IPS-NIHi11 (cell line): ENCODE measurements at places on chromosomes 16 and 17.

- DNase-seq = peak; percentile 83
These were observed 58.3 kb downstream of the SPACA3 start for GRCh38 chr17:33049781-33050414.

- peak; percentile 50 for DNase-seq
These were observed 22.9 kb downstream of the MARVELD3 start for GRCh38 chr16:71648921-71649320.

GRCh38 chr17:78903101-78903779 is at the start of gene CEP295NL:
TSS of gene CEP295NL (minus strand) at chr17:78903201. CDS start at chr17:78901828, 1,373 bp downstream.
- peak; percentile 86 for DNase-seq

DNA sequence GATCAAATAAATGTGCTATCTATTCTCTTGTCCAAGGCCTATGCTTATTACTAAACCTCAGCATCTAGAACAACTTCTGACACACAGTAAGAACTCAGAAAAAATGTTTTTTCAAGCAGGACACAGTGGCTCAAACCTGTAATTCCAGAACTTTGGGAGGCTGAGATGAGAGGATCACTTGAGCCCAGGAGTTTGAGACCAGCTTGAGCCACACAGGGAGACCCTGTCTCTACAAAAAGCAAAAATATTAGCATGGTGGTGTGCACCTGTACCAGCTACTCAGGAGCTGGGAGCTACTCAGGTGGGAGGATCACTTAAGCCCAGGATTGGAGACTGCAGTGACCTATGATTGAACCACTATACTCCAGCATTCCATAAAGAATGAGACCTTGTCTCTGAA is 32.5 kb downstream of the USP32 start:
- no peak for DNase-seq

- peak; percentile 31 for DNase-seq
These were observed 28.1 kb downstream of the VWA3A start for GRCh38 chr16:22120440-22120839.

- DNase-seq = no peak
These were observed 2.3 kb downstream of the SLC5A11 start for GRCh38 chr16:24848065-24848464.

DNA sequence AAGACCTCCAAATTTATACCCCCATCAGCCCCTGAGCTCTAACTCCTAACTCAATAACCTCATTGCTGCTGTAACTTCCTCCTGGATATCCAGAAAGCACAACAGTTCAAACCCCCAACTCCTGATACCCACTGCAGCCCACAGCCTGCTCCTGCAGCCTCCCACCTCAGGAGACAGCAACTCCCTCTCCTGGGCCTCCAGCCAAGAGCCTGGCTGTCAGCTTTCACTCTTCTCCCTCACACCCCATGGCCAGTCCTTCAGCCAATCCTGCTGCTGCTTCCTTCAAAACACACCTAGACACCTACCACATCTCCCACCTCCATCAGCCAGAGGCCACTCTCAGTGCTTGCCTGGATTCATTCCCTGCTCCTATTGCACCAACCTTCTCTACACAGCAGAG is 5.4 kb downstream of the GINS2 start:
- no peak for DNase-seq

GRCh38 chr17:45302649-45303173 is 14.1 kb downstream of the MAP3K14 start:
- DNase-seq = no peak

DNA sequence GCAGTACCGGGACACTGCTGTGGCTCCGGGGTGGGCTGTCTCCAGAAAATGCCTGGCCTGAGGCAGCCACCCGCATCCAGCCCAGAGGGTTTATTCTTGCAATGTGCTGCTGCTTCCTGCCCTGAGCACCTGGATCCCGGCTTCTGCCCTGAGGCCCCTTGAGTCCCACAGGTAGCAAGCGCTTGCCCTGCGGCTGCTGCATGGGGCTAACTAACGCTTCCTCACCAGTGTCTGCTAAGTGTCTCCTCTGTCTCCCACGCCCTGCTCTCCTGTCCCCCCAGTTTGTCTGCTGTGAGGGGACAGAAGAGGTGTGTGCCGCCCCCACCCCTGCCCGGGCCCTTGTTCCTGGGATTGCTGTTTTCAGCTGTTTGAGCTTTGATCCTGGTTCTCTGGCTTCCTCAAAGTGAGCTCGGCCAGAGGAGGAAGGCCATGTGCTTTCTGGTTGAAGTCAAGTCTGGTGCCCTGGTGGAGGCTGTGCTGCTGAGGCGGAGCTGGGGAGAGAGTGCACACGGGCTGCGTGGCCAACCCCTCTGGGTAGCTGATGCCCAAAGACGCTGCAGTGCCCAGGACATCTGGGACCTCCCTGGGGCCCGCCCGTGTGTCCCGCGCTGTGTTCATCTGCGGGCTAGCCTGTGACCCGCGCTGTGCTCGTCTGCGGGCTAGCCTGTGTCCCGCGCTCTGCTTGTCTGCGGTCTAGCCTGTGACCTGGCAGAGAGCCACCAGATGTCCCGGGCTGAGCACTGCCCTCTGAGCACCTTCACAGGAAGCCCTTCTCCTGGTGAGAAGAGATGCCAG is 12.9 kb downstream of the STH start:
- no peak for DNase-seq

GRCh38 chr17:2924211-2924610 is 128.0 kb downstream of the RAP1GAP2 start:
- DNase-seq = peak; percentile 44

DNA sequence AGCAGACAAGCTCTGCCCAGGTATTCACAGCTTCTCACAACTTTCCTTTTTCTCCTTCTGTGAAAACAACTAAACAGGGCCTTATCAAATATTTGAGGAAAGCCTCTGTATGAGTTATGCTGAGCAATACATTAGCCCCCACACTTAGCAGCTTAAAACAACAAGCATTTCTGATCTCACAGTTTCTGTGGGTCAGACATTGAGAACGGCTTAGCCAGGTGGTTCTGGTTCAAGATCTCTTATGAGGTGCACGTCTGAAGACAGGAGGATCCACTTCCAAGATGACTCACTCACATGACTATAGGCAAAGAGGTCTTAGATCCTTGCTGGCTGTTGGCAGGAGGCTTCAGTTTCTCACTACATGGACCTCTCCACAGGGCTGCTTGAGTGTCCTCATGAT is 181.4 kb upstream of the WSCD1 start:
- no peak for DNase-seq

DNA sequence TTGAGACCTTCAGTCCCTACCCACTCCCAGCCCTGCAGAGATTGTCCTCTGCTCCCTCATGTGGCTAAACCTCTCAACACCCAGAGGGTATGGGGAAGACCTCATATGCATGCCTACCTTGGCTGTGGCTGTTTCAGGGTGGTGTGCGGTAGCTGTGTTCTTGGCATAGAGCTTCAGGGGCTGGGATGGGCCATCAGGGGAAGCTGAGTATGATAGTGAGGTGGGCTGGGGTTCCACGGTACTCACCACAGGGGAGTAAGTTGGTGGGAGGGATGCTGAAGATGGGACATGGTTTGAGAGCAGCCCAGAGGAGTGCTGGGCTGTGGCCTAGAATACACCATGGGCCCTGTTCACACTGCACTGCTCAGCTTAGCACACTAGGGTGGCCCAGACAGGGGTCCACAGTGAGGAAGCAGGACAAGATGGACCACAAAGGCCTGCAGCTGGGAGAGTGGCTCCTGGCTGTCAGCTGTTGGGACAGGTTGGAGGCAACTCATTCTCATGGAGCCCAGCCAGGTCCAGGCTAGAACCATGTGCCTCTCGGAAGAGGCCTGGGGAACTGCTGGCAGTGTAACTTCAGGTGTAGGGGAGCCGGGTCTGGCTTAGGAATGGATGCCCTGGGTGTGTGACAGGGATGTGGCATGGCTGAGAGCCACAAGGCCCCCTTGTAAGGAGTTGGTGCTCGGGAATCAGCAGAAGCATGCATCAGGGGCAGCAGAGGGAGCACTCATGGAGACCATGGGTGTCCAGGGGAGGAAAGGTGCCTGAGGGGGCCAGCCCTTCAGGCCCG is 3.1 kb downstream of the MFAP4 start:
- no peak for DNase-seq

- DNase-seq = no peak
These were observed 82.2 kb downstream of the MYO1D start for GRCh38 chr17:32794533-32795246.

DNA sequence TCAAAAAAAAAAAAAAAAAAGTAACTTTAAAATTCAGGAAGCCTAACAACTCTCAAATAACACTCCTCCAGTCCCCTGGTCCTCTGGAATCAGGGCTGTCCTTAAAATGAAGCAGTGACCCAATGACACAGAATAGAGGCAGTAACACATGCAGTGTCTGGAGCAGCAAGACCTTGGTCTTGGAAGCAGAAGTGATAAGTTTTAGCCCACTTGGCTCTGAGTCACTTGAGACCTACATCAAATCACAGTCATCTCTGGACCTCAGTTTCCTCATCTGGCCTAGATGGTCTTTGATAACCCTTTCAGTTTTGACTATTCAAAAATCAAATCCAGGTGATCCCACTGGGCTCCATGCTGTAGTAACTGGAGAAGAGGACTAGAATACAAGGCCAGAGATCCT is 39.0 kb downstream of the LYRM1 start:
- no peak for DNase-seq

DNA sequence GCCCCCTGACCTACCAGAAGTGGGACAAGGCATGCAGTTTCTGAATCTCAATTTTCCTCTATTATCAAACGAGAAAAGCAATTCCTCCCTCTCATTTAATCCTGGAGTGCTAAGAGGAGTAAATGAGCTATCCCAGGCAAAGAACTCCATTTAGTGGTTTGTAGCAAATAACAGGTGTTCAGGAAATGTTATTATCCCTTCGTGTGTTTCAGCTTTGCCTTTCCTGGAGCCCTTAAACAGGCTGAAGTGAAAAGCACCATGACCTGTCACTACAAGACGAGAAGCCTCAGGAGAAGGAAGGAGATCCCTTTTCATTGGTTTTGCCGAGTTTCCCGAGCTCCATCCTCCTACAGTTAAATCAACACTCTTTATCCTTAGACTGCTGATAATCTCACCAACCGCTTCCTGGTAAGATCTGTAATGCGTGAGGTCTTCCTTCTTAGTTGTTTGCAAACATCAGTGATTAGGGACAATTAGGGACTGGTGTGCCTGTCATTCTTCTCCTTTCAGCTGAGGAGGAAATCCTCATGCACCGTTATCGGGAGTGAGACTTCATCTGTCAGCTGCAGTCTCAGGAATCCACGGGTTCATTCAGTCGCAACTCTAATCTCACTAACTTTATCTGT is 30.8 kb upstream of the MYOCD start:
- no peak for DNase-seq

DNA sequence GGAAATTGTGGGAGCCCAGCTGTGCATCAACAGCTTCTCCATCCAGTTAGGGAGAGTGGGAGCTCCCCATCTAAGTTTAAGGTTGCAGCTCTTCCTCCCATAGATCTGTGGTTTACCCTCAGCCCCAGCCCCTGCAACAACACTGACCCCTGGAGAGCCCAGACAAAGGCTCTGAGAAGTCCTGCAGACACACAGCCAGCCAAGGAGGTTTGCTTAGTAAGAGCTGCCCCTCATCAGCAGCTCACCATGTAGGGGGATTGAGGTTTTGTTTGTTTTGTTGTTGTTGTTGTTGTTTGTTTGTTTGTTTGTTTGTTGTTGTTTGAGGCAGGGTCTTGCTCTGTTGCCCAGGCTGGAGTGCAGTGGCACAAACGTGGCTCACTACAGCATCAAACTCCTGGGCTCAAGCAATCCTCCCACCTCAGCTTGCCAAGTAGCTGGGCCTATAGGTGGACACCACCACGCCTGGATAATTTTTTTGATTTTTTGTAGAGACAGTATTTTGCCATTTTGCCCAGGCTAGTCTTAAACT is 138.6 kb downstream of the CLEC16A start:
- DNase-seq = no peak

- no peak for DNase-seq
These were observed 58.2 kb downstream of the CDYL2 start for GRCh38 chr16:80746231-80746630.

GRCh38 chr16:85514295-85514597 is 98.9 kb upstream of the GSE1 start:
- no peak for DNase-seq

DNA sequence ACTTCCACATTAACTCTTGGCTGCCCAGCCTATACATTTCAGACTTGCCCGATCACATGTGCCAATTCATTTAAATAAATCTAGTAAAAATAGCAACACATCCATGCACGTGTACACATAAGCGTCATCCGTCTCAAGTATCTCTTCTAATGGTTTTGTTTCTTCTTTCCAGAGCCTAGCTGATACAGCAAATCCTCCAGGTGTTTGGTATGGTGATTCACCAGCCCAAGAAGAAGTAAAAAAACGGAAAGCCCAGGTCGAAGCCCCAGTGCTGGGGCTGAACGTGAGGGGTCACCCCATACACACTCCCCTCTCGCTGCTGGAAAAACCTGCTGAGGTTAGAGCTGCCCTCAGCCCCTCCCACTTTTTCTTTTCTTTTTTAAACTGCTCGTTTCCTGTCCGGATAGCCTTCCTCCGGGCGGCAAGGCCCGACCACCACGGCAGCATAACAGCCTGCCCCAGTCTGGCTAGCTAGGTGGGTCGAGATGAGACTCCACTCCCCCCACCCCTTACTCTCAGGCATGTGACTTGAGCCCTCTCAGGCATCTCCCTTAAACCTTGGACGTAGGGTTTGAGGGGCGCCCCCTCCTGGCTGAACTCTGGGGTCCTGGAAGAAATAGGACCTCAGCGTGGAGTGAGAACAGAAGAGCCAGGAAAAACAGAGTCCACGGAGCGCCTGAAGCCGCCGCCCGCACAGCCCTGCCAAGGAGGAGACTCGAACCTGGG is 13.9 kb upstream of the OR1F1 start:
- DNase-seq = peak; percentile 69

GRCh38 chr17:49723423-49723822 is 15.7 kb upstream of the SLC35B1 start:
- no peak for DNase-seq

DNA sequence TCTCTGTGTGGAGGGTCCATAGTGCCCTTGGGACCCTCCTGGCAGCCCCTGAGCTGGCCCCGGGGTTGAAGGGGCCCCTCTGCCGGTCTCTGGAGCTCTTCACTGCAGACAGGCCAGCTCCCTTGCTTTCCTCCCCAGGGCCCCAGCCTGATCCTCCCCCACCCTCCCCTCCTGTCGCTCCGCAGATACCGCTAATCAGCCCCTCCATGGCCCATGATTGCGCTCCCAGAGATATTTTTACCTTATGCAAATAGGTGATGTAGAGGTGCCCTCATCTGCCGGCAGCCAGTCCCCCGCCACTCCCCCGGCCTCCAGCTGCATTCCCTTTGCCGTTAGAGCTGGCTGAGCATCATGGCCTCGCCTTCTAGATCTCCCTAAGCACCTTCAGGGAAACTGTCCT is 9.2 kb downstream of the MMP15 start:
- DNase-seq = no peak

GRCh38 chr17:4249452-4250029 is 14.2 kb downstream of the ANKFY1 start:
- peak; percentile 66 for DNase-seq
